Germinal center (tissue), 1 donor: ENCODE measurements at places on chromosomes 12 and 14.

- DNase-seq, result no peak
Measured at GRCh38 chr14:38496092-38496491, 240.2 kb upstream of the CLEC14A start.

GRCh38 chr14:99512571-99513182, 31.5 kb downstream of the CCNK start:
- no peak for DNase-seq

DNA sequence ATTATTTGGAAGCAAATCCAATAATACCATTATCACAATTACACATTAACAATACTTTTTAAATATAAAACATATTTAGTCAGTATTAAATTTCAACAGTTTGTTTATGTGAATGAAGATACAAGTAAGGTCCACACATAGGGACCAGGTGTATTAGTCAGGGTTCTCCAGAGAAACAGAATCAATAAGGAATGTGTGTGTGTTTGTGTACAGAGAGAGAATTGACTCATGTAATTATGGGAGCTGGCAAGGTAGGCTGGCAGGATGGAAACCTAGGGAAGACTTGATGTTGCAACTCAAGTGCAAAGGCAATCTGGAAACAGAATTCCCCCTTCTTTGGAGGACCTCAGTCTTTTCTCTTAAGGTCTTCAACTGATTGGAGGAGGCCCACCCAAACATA, 123.2 kb upstream of the OTX2 start:
- no peak for DNase-seq

- DNase-seq, result no peak
Measured at GRCh38 chr14:105979446-105979845, 453.1 kb downstream of the TMEM121 start.

- DNase-seq, result peak; percentile 66
Measured at GRCh38 chr12:6745741-6746525, 7.0 kb downstream of the MLF2 start.

DNA sequence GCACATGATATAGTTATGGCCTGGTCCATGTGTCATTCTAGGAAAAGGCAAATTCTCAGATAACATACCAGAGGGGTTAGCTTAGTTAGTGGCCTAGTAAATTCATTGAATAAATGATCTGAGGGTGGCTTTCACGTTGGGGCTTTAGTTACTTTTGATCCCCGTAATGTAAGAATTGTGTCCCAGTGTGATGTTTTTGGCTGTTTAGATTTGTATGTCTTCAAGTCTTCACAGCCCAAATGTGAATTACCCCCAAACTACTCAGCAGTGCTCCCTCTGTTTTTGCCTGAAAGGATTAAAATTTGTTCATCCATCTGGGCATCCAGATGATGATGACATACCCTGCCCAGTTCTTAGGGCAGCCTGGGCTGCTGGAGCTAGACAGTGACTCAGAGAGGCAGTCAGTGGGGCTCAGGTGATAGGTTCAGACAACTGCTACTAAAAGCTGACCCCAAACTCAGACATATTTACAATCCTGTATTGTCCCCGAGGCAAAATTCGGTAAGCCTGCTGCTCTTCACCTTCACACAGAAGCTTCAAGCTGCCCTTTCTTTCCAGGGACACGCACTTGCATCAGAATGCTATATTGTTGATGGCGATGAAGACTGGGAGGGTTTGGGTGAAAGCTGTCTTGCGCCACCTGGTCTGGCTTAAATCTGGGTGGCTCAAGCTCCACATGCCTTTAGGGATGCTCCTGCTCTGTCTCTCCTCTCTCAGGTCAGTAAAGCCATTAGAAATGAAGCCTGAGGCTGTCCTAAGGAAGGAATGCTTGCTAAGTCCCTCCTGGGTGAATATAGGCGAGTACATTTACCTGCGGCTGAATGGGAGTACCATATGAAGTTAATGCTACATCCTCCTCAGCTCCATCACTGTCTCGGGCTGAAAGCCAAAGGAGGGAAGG, 10.3 kb downstream of the GPRC5D start:
- DNase-seq, result no peak

- DNase-seq, result no peak
Measured at GRCh38 chr12:47124451-47124850, 44.7 kb upstream of the AMIGO2 start.

DNA sequence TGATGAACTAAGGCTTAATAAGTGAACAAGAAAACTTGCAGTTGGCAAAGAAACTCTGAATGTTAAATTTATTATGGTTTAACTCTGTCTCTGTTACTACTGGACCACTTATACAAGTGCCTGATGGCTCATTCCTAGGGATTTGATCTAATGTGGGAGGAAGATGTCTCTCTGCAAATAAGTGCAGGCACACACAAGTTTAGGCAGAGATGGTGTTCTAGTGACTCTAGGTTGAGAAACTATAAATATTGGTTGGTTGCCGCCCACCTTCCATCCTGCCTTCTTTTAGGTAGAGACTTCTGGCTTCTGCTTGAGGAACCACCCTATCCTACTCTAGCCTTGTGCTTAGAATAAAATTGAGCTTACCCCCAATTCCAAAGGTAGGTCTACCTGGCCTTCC, 256.2 kb downstream of the PAWR start:
- no peak for DNase-seq

GRCh38 chr12:88693837-88694445, 113.7 kb upstream of the KITLG start:
- no peak for DNase-seq

DNA sequence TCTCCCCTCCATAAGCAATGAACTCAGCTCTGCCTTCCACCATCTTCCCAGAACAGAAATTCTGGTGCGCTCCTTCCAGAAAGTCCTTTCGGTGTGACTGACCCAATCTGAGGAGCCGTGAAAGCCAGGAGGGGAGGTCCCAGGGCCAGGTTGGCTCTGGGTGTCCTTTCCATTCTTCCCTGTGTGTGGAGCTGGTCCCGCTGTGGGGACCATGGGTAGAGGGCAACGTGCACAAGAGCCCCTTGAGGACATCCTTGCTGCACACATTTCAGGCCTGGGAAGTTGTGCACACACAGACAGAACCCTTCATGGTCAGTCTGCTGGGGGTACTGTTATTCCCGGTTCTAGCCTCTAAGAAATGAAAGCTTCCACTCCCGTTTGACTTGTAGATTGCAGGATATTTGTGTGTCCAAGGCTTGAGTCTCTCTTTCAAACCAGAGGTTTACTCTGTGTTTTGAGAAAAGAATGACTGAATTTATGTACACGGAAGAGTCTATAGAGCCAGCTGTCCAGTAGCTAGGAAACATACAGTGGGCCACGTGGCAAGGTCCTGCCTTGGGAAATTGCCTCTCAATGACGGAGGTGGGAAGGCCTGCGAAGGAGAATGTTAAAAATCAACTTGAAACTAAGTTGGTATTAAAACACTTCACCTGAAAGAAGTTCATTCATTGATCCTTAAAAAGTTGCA, 10.1 kb downstream of the NFKBIA start:
- no peak for DNase-seq

GRCh38 chr12:76236640-76237039, 111.6 kb downstream of the BBS10 start:
- DNase-seq, result no peak

DNA sequence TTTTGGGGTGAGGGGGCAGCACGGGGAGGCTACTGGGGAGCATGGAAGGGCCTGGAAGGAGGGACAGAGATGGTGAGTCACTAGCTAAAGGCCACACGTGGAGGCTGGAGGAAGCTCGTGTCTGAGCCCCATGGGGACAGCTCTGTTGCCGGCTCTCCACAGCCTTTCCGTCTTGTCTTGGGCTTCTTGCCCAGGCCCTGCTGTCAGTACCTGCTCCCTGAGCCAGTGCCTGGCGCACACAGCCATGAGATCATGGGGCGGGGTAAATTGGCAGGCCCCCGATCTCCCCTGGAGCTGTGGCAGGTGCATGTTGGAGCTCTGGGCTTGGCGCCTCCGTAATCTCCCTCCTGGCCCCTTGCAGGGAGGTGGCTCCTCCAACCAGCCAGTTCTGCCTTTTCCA, 16.1 kb upstream of the KRT80 start:
- DNase-seq, result no peak

GRCh38 chr12:84313323-84313675, 599.3 kb downstream of the SLC6A15 start:
- DNase-seq, result no peak

- DNase-seq, result no peak
Measured at GRCh38 chr12:103883908-103884307, 42.9 kb upstream of the NT5DC3 start.

- no peak for DNase-seq
Measured at GRCh38 chr12:125983094-125983783, 918.0 kb downstream of the AACS start.

DNA sequence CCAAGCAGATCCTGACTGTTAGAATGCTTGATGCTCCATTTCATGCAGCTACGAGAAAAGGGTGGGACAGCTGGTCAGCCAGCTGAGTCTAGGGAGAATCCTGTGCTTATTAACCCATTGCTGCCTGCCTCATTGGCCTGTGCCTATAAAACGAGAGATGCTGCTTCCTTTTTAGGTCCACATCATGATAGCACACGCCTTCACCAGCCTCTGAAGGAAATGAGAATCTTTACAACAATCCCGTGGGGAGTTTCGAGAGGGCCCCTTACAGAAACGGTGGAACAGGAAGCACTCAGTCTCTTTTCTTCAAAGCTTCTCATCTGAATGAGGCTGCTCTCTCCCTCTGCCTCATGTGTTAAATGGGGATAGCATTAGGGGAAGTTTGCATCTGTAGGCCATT, 147.3 kb upstream of the RFLNA start:
- no peak for DNase-seq

- no peak for DNase-seq
Measured at GRCh38 chr12:67758521-67758920, 110.0 kb downstream of the DYRK2 start.

DNA sequence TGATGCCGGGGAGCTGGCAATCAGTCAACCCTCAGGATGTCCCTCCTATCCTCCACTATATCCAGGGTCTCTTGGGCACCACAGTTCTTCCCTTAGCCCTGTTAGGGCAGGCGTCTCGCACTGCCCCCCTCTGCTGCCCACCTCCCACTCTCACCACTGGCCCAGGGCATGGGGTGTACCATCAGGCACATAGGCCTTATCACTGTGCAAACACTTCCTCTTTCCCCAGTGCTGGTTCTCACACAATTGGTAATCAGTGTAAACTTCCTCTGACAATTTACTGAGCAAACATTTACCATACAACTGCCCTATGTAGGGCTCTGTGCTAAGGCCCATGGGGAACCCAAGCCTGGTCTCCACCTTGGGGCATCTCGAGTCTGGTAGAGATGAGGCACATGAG, 20.1 kb upstream of the TMED10 start:
- no peak for DNase-seq

- DNase-seq, result peak; percentile 72
Measured at GRCh38 chr14:23953464-23954278, at the start of gene DHRS4. DHRS4 (plus strand) TSS chr14:23953770; CDS start chr14:23953789, 19 bp downstream.

DNA sequence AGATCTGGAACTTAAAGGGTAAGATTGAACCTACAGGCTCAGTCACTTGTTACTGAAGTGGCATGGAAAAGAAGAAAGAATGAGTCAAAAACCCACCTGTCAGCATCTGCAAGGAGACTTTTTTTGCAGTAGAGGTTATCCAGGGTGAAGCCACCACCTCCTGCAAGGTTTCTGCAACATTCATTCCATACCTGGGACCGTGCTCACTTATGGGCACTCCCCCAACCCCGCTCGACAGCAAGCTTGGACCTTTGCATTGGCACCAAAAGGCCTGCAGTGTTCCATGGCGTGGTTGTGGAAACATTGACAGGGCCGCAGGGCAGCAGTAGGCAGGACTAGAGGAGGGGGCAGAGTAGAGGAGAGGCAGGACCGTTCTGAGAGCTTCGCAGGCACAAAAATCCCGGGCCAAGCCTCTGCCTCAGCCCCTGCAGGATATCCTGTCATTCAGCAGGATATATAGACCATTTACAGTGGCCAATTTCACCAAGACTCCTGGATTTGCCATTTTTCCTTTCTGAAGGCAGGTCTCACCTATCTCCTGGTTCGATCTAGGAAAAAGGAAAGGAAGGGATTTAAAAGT, at the start of gene STAB2:
TSS of gene STAB2 (plus strand) at position 483 of the 580 bp plus-strand sequence. CDS start 204 bp downstream, outside the sequence.
- no peak for DNase-seq

- no peak for DNase-seq
Measured at GRCh38 chr12:85603556-85603955, 232.7 kb downstream of the RASSF9 start.

GRCh38 chr12:79351251-79351650, 339.5 kb downstream of the PAWR start:
- no peak for DNase-seq

DNA sequence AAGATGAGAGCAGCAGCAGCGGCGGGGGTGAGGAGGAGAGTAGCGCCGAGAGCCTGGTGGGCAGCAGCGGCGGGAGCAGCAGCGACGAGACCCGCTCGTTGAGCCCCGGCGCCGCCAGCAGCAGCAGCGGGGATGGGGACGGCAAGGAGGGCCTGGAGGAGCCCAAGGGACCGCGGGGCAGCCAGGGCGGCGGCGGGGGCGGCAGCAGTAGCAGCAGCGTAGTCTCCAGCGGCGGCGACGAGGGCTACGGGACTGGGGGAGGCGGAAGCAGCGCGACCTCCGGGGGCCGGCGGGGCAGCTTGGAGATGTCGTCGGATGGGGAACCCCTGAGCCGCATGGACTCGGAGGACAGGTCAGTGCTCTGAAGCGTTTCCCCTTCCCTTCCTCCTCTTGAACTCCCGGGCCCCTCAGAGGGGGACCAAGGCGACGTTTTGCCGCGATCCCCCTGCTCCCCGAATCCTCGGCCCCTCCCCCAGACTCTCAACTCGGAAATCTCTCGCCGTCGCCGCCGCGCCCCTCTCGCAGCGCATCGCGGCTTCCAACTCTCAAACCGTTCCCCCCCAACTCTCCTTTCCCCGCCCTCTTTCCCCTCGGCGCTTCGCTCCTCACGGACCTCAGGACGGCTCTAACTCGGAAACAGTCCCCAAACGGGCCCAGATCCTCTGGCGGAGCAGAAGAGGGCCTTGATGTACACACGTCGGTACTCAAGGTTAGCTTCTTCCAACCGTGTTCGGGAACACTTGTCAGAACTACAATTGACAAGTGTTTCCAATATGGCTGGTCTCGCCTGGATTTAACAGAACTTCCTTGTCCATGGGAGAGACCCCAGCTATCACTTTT, 947 bp downstream of the AEBP2 start:
- DNase-seq, result peak; percentile 68

DNA sequence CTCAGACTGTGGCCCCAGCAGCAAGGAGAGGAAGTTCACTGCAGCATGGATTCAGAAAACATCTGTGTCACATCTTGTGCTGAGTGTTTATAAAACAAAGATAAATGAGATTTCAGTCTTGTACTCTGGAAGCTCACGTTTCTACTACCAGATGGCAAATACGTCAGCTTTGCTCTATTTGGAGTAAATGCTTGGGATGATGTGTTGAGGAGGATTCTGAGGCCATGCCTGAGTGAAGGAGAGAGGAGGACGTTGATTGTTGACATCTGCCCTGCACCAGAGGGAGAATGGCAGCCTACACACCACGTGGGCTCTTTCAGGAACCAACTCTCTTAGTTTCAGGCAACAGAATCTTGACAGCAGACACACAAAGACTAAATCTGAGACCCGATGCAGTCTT, 188.9 kb downstream of the TMEM132C start:
- no peak for DNase-seq

GRCh38 chr12:6376079-6376869, 911 bp upstream of the SCNN1A start:
- no peak for DNase-seq

- DNase-seq, result no peak
Measured at GRCh38 chr12:32535288-32535999, 136.1 kb downstream of the FGD4 start.
